ENCODE measurements at places on chromosomes 5 and 9.

DNA sequence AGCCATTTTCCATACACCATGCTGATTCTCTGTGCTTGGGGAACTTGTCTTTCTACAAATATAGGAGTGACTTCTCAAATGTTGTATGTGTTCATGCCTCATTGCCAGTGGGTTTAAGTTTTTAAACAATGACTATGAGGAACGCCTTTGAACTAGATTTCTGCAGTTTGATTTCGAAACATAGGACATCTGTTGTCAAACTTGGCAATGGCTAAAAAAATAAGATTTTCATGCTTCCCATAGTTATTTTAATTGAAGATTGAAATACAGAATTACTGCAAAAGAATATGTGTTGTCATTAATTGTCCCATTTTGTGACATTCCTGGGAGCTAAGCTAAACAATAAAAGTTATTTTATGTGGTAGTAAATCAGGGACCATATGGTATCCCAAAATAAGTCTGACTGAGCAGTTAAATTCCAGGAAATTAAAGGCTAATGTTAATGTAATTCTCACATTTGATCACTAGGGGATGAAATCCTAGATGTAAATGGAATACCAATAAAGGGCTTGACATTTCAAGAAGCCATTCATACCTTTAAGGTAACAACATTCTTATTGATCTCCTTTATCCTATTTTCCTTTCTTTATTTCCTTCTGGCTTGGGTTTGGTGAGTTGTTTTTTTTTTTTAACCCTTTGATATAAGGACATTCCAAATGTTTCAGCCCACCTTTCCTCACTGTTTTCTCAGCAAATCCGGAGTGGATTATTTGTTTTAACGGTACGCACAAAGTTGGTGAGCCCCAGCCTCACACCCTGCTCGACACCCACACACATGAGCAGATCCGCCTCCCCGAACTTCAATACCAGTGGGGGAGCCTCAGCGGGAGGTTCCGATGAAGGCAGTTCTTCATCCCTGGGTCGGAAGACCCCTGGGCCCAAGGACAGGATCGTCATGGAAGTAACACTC, 116.7 kb downstream of the GOLPH3 start:
- DNase-seq: no peak

GRCh38 chr5:176994460-176995121, 12.0 kb downstream of the UIMC1 start:
- peak; percentile 6 for DNase-seq

DNA sequence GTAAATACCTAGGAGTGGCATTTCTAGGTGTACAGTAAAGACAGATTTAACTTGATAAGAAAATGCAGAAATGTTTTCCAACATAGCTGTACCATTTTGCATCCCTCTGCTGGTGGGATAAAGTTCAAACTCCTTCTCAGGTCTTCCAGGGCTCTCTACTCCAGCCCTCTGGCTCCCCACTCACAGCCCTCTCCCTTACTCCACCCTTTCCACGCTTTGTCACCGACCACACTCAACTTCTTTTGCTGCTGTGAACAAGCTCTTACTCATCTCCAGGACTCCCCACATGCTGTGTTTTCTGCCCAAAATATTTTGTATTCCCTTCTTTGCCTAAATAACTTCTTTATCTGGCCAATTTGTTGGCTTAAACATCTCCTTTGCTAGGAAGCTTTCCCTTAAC, 90.6 kb upstream of the OSMR start:
- no peak for DNase-seq

GRCh38 chr9:90933468-90933867, 131.8 kb downstream of the SYK start:
- DNase-seq: no peak

DNA sequence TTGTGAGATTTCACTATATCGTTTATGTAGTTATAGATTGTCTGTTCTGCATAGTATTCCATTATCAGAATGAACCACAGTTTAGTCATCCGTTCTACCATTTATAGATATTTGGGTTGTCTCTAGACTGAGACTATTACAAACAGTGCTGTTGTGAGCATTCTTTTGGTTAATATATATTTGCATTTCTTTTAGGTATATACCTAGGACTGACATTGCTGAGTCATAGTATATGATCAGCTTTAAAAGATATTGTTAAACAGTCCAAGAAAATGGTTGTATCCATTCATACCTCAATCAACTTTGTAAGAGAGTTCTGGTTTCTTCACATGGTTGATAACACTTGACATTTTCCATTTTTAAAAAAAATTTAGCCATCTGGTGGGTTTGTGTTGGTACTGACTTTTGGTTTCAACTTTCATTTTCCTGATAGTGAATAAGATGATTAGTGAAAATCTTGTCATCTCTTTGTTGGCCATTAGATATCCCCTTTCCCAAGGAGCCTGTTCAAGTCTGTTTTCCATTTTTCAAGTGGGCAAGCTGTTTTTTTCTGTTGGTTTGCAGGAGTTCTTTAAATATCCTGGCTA, 22.9 kb upstream of the ADAM19 start:
- no peak for DNase-seq

DNA sequence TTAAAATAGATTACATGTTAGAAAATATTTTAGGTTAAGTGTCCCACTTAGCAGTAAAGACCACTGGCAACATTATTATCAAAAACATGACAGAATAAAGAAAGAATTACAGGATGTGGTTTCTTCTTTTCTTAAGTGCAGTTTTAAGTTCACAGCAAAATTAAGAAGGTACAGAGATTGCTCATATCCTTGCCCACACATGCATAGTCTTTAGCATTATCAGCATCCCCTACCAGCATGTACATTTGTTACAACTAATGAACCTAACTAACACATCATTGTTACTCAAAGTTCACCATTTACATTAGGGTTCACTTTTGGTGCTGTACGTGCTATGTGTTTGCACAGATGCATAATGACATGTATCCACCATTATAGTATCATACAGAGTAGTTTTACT, 837.7 kb upstream of the CDH9 start:
- DNase-seq: no peak

DNA sequence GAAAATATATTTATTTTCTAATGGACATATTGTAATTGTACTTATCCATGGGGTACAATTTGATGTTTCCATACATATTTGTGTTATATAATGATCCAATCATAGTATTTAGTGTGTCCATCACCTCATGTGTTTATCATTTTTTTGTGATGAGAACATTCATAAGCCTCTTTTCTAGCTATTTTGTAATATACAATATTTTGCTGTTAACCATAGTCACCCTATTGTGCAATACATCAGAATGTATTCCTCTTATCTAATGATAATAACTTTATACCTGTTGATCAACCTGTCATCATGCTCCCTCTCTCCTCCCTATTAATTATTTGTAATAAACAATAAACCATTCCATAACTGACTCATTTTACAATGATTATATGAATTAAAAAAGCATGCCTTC, 93.2 kb downstream of the ISL1 start:
- DNase-seq: no peak

- DNase-seq: peak; percentile 76
Measured at GRCh38 chr9:127128341-127129072, 6.1 kb upstream of the ANGPTL2 start.

DNA sequence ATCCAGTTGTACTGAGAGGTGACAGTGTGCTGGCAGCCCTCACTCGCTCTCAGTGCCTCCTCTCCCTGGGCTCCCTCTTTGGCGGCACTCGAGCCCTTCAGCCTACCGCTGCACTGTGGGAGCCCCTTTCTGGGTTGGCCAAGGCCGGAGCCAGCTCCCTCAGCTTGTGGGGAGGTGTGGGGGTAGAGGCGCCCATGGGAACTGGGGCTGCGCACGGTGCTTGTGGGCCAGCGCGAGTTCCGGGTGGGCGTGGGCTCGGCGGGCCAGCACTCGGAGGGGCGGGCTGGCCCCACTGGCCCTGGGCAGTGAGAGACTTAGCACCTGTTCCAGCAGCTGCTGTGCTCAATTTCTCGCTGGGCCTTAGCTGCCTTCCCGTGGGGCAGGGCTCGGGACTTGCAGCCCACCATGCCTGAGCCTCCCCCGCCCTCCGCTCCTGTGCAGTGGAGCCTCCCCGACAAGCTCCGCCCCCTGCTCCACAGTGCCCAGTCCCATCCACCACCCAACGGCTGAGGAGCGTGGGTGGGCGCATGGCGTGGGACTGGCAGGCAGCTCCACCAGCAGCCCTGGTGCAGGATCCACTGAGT, 342.2 kb upstream of the ZNF608 start:
- DNase-seq: no peak

DNA sequence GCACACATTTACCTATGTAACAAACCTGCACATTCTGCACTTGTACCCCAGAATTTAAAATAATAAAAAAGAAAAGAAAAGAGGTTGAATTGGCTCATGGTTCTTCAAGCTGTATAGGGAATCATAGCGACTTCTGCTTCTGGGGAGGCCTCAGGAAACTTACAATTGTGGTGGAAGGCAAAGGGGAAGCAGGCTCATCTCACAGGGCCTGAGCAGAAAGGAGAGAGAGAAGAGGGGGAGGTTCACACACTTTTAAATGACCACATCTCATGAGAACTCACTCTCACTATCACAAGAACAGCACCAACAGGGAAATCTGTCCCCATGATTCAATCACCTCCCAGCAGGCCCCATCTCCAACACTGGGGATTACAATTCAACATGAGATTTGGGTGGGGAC, 214.6 kb downstream of the CDK5RAP2 start:
- DNase-seq: no peak

DNA sequence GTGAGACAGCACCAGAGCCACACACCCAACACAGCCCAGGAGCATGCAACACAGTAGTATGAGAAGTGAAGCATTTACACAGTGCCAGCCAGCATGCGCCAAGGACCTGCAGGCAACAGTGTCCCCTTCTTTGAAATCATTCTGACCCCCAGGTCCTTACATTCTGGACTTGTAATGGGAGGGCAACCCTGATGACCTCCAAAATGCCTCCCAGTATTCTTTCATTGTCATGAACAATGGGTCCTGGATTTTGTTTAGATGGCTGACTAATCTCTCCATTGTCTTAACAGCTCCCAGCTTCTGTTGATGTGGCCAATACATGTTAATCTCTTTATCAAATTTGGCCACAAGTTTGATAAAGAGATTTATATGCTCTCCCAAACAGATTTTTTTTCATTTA, 417.1 kb downstream of the DMRTA1 start:
- DNase-seq: no peak

DNA sequence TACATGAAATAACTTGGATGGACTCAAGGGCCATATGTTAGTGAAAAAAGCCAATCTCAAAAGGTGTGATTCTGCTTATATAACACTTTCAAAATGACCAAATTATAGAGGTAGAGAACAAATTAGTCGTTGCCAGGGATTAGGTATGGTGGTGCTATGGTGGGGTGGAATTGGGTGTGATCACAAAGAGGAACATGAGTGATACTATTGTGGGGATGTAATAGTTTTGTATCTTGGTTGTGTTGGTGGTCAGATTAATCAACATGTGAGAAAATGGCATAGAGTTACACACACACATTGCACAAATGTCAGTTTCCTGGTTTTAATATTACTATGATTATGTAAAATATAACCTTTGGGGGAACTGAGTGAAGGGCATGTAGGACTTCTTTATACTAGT, 31.9 kb downstream of the CAMK4 start:
- DNase-seq: no peak

DNA sequence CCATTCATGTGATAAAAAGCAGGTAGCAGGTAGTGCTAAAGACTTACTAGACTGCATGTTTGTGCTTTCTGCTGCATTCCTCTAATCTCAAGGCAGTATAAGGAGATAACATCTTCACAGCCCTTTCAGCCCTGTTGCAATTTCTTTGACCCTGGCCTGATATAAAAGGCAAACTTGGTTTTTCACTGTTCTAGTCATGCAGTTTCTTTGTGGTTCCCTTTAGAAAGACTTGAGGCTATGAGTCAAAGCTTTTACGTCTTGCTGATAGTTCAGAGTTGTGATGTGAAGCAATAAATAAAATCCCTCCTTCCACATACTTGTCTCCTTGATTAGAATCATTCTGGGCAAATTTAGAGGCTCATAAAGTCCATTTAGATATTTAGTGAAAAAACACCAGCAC, 88.6 kb upstream of the CDKN2B start:
- DNase-seq: peak; percentile 54

- DNase-seq: no peak
Measured at GRCh38 chr5:58818465-58818864, 235.6 kb downstream of the RAB3C start.

DNA sequence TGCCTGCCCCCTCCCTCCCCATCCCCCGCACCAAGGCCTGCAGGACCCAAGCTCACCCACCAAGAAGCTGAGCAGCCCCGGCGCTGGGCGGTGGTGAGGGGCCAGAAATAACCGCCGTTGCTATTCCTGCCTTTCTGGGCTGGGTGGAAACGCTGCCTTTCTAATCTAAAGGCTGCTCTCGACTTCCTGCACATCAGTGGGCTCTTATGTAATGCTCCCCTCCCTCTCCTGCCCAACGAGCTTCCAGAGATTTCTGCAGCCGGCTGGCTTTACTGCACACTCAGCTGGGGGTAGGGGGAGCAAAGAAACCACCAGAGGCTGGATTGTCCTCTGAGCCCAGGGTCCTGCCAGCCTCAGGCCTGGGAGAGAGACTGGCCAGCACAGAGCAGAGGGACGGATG, 6.9 kb upstream of the EGR1 start:
- no peak for DNase-seq

- DNase-seq: no peak
Measured at GRCh38 chr5:95583992-95584391, 29.1 kb downstream of the ARSK start.

DNA sequence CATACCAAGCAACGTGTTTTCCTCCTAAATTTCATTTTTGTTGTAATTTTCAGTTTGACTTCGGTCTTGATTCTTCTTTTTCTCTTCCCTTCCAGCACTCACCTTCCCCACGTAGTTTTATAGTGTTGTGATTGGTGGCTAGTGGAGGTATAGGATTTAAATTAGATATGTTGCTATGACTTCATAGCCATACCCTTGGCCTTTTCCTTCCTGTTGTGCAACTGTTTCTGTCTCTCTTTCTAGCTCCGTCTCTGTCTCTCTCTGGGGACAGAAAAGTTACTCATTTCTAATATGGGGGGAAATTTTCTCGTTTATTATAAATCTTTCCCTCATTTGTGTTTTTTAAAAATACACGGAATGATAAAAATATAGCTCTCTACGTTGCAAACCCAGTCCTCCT, 20.6 kb upstream of the C5orf24 start:
- DNase-seq: no peak

DNA sequence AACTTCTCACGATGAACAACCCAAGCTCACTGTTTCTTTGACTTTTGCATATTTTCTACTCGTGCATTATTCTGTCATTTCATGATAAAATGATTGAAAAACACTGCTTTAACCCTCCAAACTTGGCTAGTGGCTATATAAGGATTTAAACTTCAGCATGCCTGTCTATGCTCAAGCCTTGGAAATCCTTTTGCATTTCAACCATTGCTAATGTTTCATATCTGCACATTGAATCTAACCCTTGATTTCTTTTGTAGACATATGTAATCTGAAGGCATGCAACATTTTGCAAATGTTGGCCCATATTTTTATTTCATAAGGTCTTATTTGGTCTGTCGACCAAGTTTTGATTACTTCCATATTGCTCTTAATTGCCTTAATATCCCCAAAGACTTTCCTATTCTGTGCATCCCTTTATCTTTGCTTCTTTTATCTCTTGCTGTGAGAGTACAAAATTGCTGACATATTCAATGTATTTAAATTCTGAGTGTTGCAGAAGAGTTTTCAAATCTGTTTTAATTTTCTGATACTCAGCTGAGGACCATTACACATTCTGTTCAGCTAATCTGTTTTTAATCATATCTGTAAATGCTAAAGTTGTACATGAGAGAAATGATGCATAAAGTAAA, 403.7 kb upstream of the ZNF608 start:
- DNase-seq: no peak

- DNase-seq: no peak
Measured at GRCh38 chr5:71828291-71829040, 109.4 kb downstream of the CARTPT start.

Measured in kidney tubule cell (primary cell).